Stimulated activated CD8-positive, alpha-beta memory T cell treated with anti-CD3 and anti-CD28 coated beads, Interleukin-2, amount 100 ng/mL, for 1 hour (primary cell): ENCODE measurements at places on chromosomes 13 and 19.

- no peak for DNase-seq
Observed at GRCh38 chr13:40082639-40083038, 427.2 kb downstream of the COG6 start.

GRCh38 chr13:98533912-98534311 lies 43.0 kb downstream of the STK24 start:
- DNase-seq: no peak

GRCh38 chr13:30832845-30833332 lies 73.2 kb upstream of the MEDAG start:
- no peak for DNase-seq

GRCh38 chr19:32748497-32748896 lies 28.9 kb downstream of the TDRD12 start:
- DNase-seq: no peak
